ENCODE measurements at places on chromosomes 6 and 20. TPM values are rescaled to one million over a fixed set of nuclear protein-coding genes. Genes with fewer than 3 reads are reported as not detected.
A peak's percentile ranks its signal among the peaks of the same experiment; 100 is the strongest.

DNA sequence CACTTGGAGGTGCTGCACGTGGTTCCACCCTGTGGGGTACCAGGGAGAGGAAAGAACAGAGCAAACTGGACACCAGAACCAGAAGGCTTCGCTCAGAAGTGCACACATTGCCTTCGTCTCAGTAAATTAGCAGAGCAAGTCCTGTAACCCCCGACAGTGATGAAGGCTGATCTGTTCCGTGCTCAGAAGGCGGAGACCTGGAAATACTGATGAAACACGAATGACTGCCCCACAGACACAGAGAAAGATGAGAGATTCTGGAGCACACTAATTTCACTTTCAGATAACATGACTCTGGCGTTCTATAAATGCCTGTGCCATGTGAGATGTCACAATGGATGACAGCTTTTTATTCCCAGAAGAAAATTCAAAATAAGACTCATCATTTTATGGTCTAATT lies 44.2 kb upstream of the CCR6 start:
- no peaks in the 10 kb centered on the region for H3K36me3 ChIP-seq
- no peak overlapping the region for H3K4me3 ChIP-seq
- no peaks in the 10 kb centered on the region for H3K4me1 ChIP-seq
- no peak overlapping the region for H3K27ac ChIP-seq
- no peaks in the 10 kb centered on the region for H3K27me3 ChIP-seq

- no peaks in the 10 kb centered on the region for H3K27me3 ChIP-seq
- no peaks in the 10 kb centered on the region for H3K36me3 ChIP-seq
- H3K27ac ChIP-seq = no peak overlapping the region
- no peak for DNase-seq
Measured at GRCh38 chr6:122484760-122485159, 13.2 kb upstream of the SERINC1 start.

Gene OR2H2
- total RNA-seq = not detected

GRCh38 chr6:110958329-110959192 lies at the start of gene GTF3C6:
Gene GTF3C6 (plus strand): TSS chr6:110958706. CDS start chr6:110958770, 64 bp downstream.
- peak; percentile 96 for DNase-seq
- H3K27ac ChIP-seq = peak within 1 kb of the TSS; percentile 91
- H3K4me1 ChIP-seq = peaks cover 10% of the 10 kb centered on the region
- H3K36me3 ChIP-seq = peaks cover 27% of the 10 kb centered on the region
- no peaks in the 10 kb centered on the region for H3K27me3 ChIP-seq

GRCh38 chr6:91970700-91971099 lies 1383.8 kb upstream of the MAP3K7 start:
- no peaks in the 10 kb centered on the region for H3K27me3 ChIP-seq
- H3K36me3 ChIP-seq = no peaks in the 10 kb centered on the region
- H3K4me1 ChIP-seq = no peaks in the 10 kb centered on the region
- DNase-seq = no peak
- H3K27ac ChIP-seq = no peak overlapping the region

- DNase-seq = peak; percentile 94
- peak overlapping the region; percentile 92 for H3K27ac ChIP-seq
- H3K27me3 ChIP-seq = no peaks in the 10 kb centered on the region
Measured at GRCh38 chr6:163413345-163414116, 987 bp upstream of the QKI start.

Gene OPRM1
- 0.49 TPM for total RNA-seq

Gene RFX6
- total RNA-seq = not detected

Gene SLC35D3
- 0.95 TPM for total RNA-seq

GRCh38 chr20:64038224-64038564 lies 2.2 kb downstream of the C20orf204 start:
- H3K4me3 ChIP-seq = peak overlapping the region; percentile 42
- H3K27ac ChIP-seq = peak overlapping the region; percentile 58
- no peaks in the 10 kb centered on the region for H3K36me3 ChIP-seq
- DNase-seq = no peak
- H3K27me3 ChIP-seq = peaks cover 66% of the 10 kb centered on the region

DNA sequence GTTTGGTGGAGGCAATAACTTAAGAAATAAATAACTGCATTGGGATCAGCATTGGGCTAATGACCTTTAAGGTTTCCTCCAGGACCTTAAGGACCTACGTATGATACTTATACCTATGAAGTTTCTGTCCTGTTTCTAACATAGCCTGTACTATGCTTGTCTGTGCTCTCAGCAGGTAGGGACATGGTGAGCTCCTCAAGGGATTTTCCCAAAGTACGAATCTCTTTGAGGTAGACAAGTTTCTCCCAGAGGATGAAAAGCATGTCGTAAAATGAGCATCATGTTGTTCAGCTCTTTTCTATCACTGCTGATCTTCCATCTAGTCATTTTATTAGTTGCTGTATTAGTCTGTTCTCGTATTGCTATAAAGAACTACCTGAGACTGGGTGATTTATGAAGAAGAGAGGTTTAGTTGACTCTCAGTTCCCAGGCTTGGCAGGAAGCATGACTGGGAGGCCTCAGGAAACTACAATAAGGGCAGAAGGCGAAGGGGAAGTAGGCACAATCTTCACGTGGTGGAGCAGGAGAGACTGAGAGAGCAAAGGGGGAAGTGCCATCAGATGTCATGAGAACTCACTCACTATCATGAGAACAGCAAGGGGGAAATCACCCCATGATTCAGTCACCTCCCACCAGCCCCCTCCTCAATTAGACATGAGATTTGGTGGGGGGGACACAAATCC lies 77.8 kb upstream of the TGM3 start:
- no peak overlapping the region for H3K27ac ChIP-seq
- no peaks in the 10 kb centered on the region for H3K36me3 ChIP-seq
- no peaks in the 10 kb centered on the region for H3K27me3 ChIP-seq
- no peak for DNase-seq
- no peaks in the 10 kb centered on the region for H3K4me1 ChIP-seq

DNA sequence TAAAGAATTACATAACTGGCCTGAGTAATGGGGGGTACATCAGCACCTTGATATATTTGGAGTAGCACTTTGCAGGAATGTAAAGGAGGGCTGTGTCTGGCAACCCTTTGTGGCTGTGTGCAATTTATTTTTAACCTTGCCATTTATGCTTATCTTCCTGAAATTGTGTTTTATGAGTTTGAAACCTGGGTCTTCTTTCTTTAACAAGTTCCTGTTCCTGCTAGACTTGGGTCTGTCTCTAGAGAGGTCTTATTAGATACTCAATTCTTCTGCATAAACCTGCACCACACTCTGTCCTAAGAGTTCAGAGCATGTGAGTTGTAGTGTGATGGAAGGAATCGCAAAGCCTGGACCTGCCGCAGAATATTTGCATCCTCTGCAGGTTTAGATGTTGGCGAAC lies 181.0 kb downstream of the JARID2 start:
- H3K4me1 ChIP-seq = peaks cover 28% of the 10 kb centered on the region
- H3K36me3 ChIP-seq = no peaks in the 10 kb centered on the region
- no peak overlapping the region for H3K27ac ChIP-seq
- H3K27me3 ChIP-seq = no peaks in the 10 kb centered on the region

Gene BPI
- not detected for total RNA-seq

DNA sequence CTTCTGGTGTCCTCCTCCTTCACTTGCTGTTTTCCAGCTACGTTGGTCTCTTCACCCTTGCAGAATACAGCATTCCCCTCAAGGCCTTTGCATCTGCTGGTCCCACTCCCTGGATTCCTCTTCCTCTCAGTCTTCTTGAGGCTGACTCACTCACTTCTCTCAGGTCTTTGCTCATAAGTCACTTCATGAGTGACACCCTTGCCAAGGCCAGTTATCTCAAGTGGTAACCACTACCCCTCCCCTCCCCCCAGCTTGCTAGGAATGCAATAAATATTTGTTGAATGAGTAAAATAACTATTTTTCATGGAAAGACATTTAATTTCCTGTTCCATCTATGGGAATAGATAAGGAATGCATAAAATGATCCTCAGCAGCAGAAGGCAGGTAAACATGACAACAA lies 131.7 kb downstream of the PLCB4 start:
- H3K27me3 ChIP-seq = no peaks in the 10 kb centered on the region
- H3K4me3 ChIP-seq = no peak overlapping the region
- DNase-seq = no peak
- H3K4me1 ChIP-seq = peaks cover 12% of the 10 kb centered on the region
- no peak overlapping the region for H3K27ac ChIP-seq

Gene LY6G5C
- 1.1 TPM for total RNA-seq

DNA sequence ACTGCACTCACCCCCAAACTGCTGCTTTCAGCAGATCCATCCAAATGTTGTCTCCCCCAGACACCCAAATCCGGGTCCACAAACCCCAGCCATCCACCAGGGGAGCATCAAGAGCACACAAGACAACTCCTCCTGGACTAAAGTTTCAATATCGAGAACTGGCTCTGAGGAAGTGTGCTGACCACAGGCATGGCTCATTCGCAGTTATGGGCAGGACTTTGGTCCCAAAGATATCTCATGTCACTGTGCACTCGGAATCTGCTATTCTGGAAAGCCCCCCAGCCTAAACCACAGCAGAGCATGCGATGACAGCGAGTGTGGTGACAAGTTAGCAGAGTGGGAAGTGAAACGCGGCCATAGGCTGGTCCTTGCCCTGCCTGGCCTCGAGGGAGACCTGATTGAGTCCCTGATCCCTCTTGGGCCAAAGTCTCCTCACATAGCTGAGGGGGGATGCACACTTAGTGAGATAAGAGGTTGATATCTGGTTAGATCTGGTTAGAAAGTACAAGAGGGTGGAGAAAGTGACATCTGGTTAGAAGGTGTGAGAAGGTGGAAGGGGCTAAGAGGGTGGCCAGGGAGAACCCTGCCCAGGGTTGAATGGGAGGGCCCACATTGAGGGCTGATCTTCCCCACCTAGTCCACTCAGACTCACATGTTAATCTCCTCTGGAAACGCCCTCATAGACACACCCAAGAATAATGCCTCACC lies 149.7 kb downstream of the MRPL14 start:
- H3K27me3 ChIP-seq = no peaks in the 10 kb centered on the region
- H3K4me3 ChIP-seq = no peak overlapping the region
- no peak overlapping the region for H3K27ac ChIP-seq
- no peaks in the 10 kb centered on the region for H3K4me1 ChIP-seq
- no peak for DNase-seq

Gene SYNDIG1
- total RNA-seq = 0.27 TPM
